ENCODE measurements at places on chromosomes 5 and 9.

- no peak for DNase-seq
These were observed 54.9 kb downstream of the NDST1 start for GRCh38 chr5:150562832-150563231.

GRCh38 chr5:38093855-38094254, 164.5 kb upstream of the EGFLAM start:
- DNase-seq: no peak

- DNase-seq: no peak
These were observed 680.0 kb downstream of the TAF11L14 start for GRCh38 chr5:18314192-18314778.

DNA sequence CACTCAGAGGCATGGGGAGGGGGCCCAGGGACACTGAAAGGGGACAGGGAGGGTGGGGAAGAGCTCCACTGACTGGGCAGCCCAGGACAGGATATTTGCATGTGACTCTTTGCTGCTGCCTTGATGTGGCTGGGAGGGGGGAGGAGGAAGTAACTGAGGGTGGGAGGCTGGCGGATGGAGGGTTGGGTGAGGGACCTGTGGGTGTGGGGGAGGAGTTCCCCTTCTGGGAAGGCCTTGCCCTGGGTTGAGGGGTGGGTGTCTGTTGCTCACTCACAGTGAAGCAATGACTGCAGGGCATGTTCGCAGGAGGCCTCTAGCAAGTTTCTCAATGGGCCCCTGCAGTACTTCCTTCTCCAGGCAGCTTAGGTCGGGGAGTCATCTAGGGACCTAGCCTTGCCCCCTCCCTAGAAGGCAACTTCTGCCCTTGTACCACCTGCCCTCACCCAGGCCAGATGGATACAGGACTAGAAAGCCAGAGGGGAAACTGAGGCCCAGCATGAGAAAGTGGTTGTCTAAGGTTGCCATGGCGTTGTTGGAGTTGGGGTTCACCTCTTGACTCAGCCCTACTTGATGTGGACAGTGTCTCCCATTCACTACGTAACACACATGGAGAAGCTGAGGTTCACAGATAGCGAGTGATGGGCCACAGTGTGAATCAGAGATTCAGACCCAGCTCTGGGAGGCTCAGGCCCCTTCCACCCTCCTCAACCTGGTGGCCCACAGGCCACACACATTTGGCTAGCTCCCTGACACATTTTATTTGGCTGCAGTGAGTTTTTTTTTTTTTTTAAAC, 3.0 kb downstream of the GRK6 start:
- peak; percentile 73 for DNase-seq

DNA sequence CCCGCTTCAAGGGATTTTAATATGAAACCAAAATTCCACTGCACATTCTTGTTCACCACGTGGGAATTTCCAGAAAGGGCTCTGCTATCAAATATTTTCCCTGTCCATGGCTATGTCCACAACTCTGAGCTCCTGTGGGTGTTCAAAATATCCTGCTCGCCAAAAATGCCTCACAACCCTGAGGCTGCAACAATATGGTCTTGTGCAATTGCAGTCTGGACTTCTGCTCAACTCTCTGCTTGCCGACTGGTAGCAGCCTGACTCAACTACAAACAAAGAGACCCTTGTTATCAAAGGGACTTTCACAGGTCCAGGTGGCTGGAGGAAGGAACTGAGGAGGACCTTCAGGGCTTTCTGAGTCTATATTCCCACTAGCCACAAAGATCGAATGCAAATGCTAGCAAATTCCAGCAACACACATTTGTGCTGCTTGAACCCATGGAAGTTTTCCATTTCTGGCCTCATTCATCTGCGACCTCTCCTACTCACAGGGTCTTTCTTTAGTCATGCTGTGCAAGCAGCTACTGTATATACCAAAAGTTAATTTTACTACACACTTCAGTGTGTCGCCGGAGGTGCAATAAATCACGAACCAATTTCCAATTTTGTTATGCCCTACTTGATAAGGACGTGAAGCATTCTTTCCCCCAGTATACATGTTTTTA, 169.2 kb upstream of the SLC30A5 start:
- no peak for DNase-seq

DNA sequence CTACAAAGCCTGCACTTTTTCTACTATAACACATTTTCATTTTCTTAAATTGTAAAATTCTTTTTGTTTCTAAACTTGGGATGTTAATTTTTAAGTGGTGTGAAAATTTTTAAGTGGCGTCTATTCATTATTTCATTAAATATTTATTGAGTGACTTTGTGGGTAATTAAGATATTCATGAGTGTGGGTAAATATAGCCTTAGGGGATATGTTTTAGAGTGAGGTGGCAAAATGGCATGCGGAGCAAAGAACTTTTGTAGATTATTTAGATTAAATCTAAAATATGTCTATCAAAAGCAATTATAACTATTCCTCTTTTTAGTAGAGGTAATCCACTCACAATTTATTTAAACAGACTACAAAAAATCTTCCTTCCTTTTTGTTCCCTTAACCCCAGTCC, 188.4 kb downstream of the PCSK1 start:
- no peak for DNase-seq

DNA sequence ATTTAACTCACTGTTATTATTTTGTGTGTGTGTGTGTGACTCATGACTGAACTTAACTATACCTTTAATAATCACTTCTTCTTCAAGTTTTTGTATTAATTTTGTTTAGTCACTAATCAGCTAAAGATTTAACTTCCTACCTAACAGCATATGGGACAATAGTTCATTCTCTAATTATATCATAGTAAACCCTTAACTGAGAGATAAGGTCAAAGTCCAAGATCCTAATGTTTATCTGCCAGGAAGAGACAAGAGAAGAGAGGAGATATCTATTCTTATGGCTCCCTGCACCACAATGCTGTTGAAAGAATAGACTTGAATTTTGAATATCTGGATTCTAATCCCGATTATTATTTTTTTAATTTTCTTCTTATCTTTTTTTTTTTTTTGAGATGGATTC, 28.1 kb downstream of the FREM1 start:
- DNase-seq: no peak

DNA sequence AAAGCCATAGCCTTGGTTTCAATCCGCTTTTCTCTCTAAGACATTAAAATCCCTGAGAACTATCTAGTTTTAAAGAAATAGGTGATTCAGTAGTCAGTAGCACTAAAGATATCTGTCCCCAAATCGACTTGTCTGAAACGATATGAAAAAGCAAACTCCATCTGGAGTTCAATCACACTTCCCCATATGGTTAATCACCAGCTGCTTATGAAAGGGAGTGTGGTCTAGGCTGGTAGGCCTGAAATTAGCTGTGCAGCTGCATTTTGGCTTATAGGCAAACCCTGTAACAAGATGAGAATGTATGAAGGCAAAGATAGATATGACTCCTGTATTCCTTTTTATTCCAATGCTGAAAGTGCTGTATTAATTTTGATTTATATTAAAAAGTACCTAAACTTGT, 65.9 kb downstream of the DMRTA1 start:
- DNase-seq: no peak

DNA sequence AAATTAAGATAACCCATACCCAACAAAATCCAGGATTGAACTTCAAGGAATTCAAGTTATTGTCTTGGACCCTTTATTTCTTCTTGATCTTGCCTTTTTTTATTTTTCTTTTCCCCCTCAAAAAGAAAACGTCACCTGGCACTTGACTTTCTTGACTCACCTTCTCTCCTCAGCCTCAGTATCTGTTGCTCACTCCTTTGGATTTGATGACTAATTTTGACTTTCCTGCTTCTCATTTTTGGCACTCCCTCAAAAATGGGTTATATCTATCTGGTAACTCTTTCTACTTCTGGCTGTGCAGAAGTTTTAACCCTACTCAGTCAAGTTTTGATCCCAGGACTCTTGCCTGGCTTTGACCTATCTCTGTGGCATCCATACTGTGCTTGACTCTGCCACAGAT, 66.6 kb upstream of the SPATA31D4 start:
- DNase-seq: no peak

- no peak for DNase-seq
These were observed 976.4 kb upstream of the CDH9 start for GRCh38 chr5:28014779-28015178.

DNA sequence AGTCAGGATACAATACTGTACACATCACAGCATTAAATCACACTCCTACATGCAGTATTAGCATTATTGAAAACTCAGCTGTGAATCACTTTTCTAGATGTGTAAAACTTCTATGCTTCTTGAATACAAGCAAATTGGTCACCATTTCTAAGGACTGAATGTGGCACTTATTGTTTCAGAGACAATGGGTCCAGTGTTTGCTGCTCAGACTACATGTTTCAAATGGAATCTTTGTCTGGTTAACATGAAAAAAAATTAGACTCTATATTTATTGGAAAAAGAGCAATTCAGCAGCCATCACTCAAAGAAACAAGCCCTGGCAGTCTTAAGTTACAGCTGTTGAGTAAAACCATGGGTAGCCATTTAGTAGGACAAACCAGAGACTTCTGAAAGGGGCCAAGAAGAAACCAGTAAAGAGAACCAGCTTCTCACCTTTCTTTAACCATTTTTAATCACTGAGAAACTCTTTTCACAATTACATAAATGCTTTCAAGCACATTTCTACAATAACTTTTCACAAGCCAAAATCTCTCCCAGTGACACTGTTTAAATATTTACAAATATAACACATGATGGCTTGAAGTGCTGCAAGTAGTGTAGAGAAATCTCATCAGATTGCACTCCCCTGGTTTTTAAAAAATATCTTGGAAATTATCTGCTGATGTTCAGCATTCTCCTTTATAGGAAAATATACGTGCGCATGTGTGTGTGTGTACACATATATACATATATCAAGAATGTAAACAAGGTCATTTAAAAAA, 35.2 kb downstream of the OR2K2 start:
- DNase-seq: no peak

DNA sequence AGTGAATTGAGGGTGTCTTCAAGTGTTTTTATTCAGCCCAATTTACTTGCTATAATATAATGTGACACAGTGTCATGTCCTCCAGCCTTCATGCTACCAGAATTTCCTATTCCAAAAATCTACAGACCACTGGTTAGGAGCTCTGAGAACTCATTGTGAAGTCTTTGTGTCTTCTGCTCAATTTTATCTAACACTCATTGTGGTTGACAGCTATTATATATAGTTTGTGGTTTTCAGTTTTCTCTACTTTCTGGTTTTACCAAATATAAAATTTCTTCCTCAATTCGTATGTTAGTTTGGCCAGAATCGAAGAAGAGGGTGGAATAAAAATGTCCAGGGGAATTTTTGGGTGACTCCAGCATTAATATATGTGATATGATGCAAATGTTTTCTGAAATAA, 509.3 kb upstream of the NUDT12 start:
- no peak for DNase-seq

GRCh38 chr5:168125445-168126199, 165.8 kb upstream of the WWC1 start:
- no peak for DNase-seq

DNA sequence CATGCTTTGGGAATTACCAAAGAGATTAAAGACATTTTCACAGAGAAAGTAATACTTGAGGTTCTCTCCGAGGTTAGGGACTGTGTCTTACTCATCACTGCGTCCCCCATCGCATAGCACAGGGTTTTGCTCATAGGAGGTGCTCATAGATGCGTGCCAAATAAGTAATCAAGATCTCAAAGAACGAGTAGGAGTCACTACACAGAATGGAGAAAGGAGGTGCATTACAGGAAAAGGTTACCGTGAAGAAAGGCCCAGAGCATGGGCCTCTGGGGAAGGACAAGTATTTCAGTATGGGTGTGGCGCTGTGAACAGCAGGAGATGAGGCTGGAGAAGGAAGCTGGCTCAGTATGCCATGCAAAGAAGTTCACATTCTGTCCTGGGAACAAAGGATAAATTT, 182.4 kb downstream of the ACTL7B start:
- no peak for DNase-seq

DNA sequence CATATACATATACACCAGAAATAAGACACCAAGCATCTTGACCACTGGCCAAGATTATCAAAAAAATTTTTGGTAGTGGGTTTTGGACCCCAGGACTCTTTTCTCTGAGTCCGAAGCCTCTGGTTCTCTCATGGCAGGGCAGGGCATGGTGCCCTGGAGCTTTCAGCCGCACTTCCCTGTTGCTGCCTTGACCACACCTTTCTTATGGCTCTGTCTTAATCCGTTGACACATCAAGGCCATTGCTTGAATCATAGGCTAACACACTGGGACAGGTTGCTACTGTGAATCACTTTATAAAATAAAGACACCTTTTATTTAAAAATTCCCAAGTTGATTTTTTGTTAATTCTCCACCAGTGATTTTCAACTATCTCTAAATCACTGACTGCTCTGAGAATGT, 45.4 kb upstream of the CAST start:
- DNase-seq: no peak

DNA sequence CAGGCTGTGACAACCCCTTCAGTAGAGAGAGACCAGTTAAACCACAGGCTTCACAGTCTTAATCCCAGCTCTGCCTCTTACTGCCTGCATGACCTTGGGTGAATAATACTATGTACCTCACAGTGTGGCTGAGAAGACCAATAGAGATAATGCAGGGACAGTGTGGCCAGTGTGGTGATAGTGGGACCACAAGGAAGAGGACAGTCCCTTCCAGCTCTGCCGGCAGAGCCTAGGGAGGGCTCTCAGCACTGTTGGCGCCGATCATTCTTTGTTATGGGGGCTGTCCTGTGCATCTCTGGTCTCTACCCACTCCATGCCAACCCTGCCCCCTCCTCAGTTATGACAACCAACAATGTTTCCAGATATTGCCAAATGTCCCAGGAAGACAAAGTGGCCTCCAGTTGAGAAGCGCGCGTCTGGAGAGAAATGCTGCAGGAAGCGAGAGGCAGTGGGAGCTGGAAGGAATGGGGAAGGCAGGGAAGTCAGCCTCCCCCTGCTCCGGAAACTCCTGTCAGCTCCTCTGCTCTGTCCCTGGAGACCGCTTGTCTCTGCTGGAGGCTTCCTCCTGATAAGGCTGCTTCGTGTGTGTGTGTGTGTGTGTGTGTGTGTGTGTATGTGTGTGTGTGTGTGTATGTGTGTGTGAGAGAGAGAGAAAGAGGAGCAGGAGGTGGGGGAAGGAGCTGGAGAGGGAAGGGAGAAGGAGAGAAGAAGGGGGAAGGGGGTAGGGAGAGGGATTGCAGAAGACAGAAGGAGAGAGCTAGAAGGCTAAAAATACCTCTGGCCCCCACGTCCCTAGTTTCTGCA, 31.8 kb upstream of the FABP6 start:
- DNase-seq: no peak

- no peak for DNase-seq
These were observed 5.3 kb downstream of the SPEF2 start for GRCh38 chr5:35622974-35623373.

DNA sequence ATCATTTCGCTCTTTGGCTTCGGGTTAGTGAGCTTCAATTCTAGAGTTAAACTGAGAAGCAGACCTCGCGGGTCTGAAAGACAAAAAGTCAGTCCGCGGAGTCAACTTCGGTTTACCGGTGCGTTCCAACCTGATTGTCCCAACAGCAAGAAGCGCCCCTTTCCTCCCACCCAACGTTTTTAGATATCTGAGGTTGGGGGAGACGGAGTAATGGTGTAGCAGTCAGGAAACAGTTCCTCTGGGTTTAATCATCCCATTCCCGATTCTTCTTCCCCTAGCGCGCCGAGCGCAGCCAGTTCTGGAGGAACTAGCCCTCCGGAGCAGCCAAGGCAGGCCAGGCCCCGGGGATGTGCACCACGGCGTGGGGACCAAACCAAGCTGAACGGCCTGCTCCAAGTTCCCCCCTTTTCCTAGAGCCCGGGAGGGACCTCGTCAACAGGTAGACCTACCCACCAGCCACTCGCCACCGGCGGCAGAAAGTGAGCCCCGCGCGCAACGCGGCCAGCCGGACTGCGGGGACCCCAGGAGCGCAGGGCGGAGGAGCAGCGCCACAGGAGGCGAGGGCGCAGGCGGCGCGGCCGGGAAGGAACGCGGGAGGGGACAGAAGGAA, 622 bp upstream of the ISL1 start:
- no peak for DNase-seq

- no peak for DNase-seq
These were observed 35.6 kb downstream of the GPR21 start for GRCh38 chr9:123069010-123069481.

Data from stimulated activated CD4-positive, alpha-beta T cell treated with anti-CD3 and anti-CD28 coated beads, Interleukin-1b, Interleukin-23, amount 100 ng/mL, for 1 hour (primary cell).